Tongue (tissue), 3 donors: ENCODE measurements at places on chromosomes 13 and 19.

DNA sequence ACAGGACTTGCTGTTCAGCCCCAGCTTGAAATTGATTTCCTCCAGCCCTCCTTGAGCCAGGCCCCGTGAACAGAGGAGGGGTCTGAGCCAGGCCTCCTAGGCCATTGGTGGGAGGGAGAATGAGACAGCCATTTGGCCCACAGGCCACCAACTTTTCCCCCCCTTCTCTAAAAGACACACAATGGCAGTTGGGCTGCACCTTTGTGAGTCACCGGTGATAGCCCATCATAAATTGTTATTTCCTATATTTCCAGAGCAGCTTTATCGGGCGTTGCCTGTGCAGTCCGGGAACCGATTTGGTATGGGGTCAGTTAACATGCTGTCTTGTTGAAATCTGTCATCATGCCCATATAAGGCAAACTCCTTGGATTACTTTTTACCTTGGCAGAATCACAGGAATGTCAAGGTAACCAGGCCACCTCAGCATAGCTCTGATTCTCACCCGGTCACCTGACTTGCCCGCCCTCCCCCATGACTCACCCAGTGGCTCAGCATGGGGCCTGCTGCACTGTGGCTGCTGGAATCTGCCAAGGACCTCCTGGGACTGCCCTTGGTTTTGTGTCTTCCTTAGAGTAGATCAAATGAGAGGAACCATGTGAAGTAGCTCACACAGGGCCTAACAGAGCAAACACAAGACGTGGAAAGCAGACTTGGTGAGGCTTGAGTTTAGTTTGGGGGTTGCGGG lies 36.1 kb downstream of the ACTN4 start:
- DNase-seq, result no peak

GRCh38 chr13:29923554-29924481 lies 73.4 kb upstream of the UBL3 start:
- peak; percentile 89 for DNase-seq

DNA sequence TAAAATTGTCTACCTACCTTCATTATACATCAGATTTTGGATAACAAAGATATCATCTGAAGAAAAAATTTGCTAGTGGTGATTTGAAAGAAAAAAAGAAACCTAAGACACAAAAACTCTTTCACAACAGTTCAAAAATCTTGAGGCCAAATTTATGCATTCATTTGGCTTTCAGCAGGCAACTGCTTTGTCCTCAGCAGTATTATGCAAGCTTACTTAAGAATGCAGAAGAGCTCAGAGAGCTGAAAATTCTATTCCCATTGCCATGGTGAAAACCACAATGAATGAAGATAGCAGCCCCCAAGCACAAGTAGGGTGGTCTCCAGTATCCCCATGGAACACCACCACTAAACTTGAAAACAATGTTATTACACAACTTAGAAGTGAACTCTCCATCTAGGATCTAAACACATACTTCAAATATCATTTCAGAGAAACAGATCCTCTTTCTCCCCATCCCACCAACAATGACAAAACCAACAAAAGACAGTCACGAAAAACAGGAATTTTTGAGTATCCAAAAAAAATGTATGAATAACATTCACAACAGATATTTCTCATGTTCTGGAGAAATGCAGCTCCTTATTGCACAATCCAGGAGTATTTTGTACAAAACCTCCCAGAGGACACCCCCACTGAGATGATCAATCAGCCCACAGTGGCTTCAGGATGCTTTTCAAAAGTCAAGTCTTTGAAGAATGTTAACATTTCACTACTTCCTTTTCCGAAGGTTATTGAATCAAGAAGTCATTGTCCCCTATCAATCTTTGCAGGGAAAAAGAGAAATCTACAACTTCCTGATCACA lies 192.7 kb downstream of the LHFPL6 start:
- DNase-seq, result no peak

DNA sequence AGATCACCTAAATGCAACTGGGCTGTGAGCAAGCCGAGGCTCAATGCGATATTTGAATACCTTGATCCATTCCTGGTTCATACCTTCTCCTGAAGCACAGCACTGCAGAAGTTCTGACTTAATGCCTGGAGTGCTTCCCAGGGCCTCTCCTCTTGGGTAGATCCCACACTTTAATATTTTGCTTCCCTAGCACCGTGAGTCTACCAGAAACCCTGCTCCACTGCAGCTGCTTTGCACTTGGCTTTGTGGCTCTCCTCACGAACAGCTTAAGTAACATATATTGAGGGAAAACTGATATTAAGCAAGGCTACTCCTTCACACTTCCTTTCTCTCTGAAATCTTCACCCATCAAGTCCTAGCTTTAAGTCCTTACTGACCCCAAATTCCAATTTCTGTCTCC lies 51.6 kb upstream of the C13orf42 start:
- no peak for DNase-seq

DNA sequence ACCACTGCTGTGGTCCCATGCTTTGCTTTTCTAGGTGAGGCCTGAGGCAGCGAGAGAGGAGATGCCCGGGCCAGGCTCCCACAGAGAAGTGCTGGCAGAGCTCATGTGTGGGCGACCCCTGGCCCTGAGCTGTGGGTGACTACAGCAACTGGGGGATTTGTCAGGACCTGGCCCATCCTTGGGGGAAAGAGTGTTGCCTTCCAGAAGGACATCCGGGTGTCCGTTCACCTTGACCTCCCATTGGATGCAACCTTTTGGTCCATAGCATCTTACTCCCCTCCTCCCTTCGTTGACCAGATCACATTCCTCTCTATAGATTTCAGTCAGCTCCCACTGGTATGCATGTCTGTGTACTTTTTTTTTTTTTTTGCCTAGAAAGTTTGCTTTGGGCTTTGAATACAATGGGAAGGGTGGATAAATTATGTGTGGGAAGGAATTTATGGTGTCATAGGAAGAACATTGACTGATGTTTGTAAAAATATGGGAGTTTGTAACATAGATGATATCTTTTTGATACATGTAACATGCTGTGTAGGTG lies 84.2 kb upstream of the RNF113B start:
- no peak for DNase-seq

GRCh38 chr13:96940961-96941360 lies 53.3 kb downstream of the OXGR1 start:
- no peak for DNase-seq

GRCh38 chr13:104106705-104107393 lies 1040.6 kb upstream of the SLC10A2 start:
- DNase-seq, result peak; percentile 5

GRCh38 chr19:38210458-38210987 lies 13.5 kb downstream of the DPF1 start:
- DNase-seq, result peak; percentile 97

DNA sequence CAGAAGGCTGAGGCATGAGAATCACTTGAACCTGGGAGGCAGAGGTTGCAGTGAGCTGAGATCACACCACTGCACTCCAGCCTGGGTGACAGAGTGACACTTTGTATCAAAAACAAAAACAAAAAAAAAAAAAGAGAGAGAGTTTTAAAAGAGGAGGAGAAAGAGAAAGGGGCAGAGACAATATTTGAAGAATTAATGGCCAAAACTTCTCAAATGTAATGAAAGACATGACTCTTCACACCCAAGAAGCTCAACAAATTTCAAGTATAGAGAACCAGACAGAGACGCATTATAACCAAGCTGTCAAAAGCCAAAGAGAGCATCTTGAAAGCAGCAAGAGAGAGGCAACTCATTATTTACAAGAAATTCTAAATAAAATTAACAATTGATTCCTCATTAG lies 36.9 kb upstream of the USP12 start:
- DNase-seq, result no peak

- DNase-seq, result no peak
Measured at GRCh38 chr13:70874636-70875035, 766.4 kb upstream of the KLHL1 start.

- DNase-seq, result no peak
Measured at GRCh38 chr13:52399708-52400107, 6.3 kb downstream of the THSD1 start.

DNA sequence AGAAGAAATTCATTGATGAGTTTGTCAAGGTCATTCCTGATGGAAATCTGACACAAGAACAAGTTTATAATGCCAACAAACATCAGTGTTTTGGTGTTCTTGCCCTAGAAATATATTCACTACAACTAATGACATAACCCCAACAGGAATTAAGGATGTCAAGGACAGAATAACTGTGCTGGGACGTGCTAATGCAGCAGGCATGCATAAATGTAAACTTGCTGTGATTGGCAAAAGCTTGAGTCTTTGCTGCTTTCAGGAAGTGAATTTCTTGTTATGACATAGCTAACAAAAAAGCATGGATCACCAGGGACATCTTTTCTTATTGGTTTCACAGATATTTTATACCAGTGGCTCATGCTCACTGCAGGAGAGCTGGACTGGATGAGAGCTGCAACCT lies 144.6 kb downstream of the KCTD12 start:
- no peak for DNase-seq

DNA sequence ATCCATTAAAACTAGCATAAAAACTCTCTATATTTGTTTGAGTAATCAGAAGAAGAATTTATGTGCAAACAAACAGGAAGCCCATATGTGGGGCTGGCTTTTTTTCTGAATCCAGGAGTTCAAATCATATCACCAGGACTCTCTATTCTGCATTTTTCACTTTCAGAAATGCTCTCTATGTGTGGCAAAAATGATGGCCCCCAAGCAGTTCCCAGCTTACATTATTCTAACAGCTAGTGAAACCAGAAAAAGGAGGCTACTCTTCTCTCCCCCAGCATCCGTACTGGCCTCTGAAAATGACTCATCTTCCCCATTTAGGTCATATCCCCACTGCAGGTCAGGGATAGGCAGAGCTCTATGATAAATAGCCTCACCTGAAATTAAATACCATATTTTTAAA lies 20.4 kb downstream of the RBM26 start:
- no peak for DNase-seq

DNA sequence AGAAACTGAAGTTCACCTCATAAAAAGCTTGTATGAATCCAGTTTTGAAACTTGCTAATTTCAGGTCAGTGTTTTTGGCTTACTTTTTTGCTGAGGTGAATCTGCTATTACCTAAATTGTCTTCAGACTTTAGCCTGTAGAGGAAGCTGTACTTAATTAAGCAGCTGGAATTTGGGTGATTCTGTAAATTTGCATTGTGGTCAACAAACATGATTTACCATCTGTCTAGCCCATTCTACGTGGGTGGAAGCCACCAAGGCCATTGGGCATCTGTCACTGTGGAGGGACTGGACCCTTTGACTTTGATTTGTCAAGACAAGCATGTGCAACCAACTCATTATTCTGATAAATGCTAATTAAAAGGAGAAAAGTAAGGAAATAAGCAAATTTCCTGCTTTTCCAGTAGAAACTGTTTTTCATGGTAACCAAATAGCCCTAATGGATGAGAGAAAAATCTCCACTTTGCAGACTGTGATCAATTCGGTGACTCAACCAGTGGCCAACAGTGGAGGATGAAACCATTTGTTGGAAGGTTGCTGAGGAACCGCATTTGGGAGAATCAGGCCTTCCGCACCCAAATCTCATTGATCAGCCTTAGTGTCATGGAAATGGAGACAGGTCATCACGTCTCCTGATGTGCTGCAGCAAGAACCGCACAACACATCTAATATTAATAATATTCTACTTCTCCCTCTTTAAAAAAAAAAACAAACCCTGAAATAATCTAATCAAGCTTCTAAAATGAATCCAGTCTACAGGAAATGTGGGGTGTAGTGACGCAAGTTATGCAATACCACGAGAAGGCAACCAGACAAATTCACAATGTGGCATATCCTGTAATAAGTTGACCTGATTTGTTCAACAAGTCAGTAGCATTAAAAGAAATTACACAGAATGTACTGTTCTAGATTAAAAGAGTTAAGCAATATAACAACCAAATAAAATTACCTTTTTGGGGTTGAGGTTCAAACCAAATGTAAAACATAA lies 54.3 kb downstream of the GARRE1 start:
- no peak for DNase-seq

DNA sequence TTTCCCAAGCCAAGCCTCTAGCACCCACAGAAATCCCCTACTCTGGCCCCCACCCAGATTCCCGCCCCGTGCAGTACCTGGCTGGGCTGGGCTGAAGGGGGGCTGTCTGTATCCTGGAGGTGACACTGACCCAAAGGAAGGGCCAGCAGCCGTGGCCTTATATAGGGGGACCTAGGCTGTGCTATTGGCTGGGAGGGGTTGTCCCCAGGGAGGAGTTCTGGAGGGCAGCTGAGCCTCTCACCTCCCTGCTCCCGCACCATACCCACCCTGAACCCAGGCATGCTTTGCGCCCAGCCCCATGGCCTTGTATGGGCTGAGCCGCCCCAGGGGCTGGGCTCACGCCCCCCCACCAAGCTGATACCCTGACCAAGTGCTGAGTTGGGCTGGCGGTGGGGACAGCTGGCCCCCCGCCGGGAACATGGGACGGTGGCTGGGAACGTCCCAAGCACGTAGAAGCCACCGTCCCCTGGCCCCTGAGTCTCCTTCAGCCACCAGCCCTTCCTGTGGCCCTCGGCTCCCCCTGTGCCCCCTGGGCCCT lies at the start of gene CKM:
TSS of gene CKM (minus strand) at position 132 of the 538 bp plus-strand sequence. CDS start 3,162 bp downstream, outside the sequence.
- peak; percentile 85 for DNase-seq

DNA sequence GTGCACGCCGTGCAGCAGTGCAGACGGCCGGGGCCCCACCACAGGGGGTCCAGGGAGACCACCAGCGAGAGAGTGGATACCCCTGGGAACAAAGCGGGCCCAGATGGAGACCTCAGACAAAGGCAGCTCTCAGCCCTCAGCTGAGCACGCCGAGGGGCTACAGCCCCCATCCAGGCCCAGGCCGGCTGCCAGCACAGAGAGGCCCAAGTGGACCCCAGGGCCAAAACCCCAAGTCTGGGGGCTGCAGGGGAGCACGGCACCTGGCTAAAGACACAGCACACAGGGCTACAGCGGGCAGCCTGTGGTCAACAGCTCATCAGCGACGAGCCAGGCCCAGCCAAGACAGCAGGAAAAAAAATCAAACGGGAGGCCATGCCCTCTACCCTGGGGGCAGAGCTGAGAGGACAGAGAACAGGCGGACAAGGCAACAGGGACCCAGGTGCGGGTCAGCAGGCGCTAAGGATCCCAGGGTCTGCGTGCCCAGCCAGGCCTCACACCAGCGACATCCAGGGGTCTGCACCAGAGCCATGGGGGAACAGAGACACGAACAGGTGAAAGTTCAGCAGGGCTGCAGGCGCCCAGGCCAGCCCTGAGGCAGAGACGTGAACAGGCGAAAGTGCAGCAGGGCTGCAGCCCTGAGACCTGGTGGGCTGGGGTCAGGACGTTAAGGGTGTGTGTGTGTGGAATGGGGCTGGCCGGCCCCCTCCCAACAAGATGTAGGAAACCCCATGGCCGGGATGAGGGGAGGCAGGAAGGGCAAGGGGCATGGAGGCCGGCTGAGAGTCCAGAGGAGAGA lies 34.3 kb downstream of the RASA3 start:
- no peak for DNase-seq

DNA sequence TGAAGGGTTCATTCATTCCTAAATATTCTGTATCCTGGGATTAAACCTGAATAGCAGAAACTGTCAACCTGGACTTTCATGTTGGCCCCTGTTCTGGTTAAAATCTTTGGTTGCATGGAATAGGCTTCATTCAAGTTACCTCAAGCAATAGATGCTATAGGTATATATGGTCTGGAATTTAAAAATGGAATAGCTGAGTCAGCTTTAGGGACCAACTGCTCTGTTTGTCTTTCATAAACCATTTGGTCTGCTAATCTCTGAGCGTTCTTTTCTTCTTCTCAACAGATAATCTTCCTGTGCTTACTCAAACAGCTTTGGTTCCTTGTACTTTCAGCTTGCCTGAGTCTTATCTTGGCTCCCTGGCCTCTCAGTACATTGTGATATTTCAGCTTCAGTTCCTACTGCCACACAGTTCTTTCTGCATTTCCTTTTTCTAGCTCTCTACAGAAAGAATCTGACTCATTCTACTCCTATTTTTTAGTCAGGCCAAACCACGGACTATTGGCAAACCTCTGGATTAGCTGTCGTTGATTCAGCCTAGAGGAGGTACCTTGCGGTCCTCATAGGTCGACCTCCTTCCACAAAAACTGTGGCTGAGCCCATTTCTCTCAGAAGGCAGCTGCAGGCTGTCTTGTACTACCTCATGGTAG lies 35.9 kb upstream of the MAB21L1 start:
- no peak for DNase-seq
